ENCODE measurements at places on chromosomes 12 and 14.

DNA sequence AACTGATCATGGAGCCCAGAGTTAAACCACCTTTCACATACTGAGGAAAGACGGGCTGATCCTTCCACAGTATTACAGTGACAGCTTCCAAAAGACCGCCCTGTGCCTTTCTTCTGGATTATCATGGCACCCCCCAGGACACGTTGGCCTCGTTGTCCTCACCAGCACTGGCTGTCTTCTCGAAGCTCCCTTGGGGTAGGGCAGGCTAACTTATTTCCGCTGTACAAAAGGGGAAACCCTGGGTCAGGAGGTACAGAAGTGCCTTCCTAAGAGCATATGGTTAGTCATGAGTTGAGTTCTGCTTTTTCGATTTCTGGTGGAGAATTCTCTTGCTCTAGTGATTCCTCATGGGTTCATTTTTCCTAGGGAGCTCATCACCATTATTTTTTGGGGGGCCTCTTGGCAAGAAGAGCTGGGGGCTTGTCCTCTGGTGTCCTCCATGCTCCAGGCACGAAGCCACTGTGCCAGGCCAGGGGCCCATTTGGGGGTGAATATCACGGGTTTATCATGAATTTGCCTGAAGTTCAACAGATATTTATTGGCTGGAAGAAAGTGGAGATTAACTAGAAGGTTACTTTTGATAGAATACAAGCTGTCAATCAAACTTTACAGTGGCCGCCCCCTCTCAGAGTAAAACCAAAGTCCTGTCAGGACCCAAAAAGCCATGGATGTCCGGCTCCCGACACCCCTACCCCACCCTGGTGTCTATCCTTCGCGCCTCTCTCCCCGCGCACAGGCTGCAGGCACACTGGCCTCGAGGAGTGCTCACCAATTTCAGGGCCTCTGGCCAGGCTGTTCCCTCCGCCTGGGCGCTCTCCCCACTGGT lies 8.8 kb upstream of the TRAF3 start:
- DNase-seq, result no peak

- DNase-seq, result no peak
These were observed 1.4 kb downstream of the VAMP1 start for GRCh38 chr12:6469092-6469491.

- DNase-seq, result no peak
These were observed 20.0 kb upstream of the SLC16A7 start for GRCh38 chr12:59575826-59576225.

DNA sequence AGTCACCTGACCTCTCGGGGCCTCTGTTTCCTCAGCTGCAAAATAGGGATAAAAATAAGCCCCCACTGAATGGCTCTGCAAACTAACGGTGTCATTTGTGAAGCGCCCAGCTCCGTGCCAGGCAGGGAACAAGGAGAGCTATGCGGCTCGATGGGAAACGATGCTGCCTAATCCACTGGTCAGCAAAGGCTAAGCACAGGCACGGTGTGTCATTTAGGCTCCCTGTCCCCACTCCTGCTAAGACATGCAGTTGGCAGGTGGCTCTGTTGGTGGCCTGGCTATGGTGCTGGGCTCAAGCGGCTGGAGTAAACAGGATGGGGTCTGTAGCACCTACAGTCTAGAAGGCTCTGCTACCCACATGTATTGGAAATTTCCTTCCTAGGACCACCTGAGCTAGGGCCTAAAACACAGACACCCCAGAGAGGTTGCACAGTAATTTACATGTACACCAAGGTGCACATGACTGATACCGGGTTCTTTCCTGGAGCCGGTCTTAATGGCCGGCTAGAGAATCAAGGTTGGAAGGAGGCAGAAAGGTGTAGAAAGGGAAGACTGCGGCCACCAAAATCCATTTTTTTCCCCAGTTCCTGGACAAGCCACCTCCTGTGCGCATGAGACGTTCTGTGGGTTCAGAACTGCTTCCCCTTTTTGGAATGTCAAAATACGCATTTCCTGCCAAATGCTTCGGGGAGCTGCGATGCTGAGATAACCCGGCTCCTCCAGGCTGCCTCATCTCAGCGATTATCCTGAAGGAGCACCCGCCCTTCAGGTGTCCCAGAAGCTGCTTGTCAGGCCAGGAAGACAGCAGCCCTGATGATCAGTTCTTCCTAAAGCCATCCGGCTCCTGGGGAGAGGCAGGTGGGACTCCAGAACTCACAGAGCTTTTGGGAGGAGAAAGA lies 1.0 kb downstream of the CACNA2D4 start:
- no peak for DNase-seq

- no peak for DNase-seq
These were observed 16.0 kb upstream of the EIF5 start for GRCh38 chr14:103317976-103318580.

GRCh38 chr12:114636723-114637480 lies 47.1 kb downstream of the TBX3 start:
- DNase-seq, result peak; percentile 16

- DNase-seq, result no peak
These were observed 103.8 kb upstream of the ETV6 start for GRCh38 chr12:11545484-11546330.

- DNase-seq, result no peak
These were observed 434.4 kb downstream of the RGS6 start for GRCh38 chr14:72366619-72367018.

DNA sequence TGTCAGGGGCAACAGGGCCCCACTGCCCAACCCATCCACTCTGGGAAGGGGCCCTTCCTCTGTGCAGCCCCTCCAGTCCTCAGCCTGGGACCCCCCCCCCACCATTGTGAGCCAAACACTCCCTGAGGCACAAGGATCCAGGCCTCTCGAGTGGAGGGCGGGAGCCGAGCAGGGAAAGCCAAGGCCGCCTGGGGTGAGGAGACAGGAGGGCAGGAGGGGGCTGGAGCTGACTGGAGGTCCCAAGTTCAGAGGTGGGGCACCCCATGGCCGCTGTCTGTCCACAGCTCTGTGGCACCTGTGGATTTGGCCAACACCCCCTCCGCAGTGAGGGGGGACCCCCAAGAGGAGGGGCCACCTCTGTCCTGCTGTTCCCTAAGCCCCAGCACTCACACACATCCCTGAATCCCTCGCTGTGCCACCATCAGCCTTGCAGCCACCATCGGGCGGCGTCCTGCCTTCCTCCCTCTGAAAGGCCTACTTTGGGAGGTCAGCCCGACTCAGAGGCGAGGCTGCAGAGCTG lies 25.4 kb upstream of the C14orf180 start:
- no peak for DNase-seq

- no peak for DNase-seq
These were observed 10.7 kb downstream of the CMKLR1 start for GRCh38 chr12:108328420-108328819.
